ENCODE measurements at places on chromosomes 7 and 10.

GRCh38 chr10:101602761-101603398 lies 14.8 kb downstream of the DPCD start:
- peak; percentile 90 for DNase-seq

- no peak for DNase-seq
Observed at GRCh38 chr10:71201849-71202248, 10.5 kb upstream of the UNC5B start.

DNA sequence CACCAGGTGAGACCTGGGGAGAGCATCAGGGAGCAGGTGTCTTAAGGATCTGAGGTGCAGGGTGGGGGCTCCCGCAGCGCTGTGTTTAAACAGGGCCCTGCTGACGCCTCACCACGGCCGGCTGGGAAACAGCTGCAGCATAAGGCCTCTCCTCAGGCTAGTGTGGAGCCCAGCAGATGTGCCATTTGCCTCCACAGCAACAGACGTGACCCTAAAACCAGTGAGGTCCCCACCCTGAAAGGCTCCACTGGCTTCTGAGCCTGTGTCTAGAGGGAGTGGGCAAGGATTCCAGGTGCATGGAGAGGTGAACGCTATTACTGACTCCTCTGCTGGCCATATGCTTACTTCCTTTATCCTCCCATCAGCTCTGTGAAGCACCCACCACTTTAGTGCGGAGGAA lies 47.8 kb downstream of the SYPL1 start:
- DNase-seq = no peak

GRCh38 chr10:33109384-33109783 lies 151.4 kb upstream of the ITGB1 start:
- no peak for DNase-seq

DNA sequence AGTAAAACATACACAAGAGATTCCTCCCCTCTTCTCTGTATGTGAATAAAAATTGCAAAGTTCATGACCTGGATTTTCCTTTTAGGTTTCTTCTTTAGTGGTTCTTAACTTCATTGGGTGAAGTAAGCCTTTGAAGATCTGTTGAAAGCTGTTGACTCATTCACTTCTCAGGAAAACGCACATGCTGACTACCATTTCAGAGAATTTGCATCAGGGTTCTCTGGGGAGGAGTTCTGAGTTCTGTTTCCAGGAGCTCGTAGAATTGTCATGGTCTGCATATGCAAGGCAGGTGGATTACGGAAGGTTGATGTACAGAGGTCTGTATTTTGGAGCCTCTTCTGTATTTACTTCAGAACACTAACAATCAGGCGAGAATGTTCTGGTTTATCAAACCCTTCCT lies 962 bp upstream of the SLC26A4 start:
- DNase-seq = peak; percentile 40

- DNase-seq = no peak
Observed at GRCh38 chr7:49294611-49295010, 370.3 kb downstream of the CDC14C start.

DNA sequence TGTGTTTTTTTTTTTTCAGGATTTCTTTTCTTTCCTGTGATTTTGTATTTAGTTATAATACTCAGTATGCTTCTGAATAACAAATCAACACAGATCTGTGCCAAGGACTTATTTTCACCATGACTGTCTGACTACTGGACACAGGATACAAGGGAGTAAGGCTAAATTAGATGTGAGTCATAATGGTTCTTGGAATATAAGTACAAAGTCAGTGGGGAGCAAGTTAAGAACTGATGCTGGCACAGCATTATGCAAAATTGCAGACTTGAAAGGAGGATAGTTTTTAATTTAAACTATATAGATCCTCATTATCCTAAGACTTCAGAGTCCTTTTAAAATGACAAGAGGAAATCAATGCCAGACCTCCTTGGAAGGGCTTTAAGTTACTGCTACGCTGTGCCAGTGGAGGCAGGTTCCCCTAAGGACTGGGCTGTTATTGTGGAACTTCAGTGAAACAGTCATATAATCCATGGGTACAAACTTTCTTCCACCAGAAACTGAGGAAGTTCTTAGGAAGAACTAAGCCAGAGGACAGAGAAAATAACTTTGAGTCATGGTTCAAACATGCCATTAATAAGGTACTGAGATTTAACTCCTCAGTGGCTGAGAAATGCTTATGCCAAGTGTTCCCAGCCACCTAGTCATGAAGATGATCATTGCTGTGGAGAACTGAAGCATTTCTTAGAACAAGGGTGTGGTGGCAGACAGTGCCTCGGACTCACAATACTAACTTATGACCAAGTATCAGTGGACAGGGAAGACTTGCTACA lies 531.2 kb downstream of the HTR7 start:
- DNase-seq = no peak

DNA sequence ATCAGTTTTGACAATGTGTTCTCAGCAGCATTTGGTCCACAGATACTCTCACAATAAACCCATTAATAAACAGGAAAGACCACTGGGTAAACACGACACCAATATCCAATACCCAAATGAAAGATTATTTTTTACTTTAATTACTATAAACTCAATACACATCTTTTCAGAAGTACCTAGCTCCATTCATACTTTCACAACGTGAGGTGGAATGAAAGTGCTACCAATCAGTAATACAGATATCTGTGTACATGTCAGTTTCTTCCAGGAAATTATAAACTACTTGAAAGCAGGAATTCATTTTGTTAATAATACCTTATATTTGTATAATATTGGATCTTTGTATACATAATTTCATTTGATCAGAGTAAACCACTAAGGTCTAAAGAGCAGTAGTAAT lies 11.9 kb downstream of the CDK6 start:
- DNase-seq = no peak

DNA sequence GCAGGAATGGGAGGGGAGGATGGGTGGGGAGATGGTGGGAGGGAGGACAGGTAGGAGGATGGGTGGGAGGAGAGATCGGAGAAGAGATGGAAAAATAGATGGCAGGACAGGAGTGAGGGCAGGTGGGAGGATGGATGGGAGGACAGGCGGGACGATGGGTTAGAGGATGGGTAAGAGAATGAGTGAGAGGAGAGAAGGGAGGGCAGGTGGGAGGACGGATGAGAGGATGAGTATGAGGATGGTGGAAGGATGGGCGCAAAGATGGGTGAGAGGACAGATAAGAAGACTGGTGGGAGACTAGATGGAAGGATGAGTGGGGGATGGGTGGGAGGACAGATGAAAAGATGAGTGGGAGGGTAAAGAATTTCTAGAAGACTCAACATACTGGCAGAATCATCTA lies 438.6 kb downstream of the PLXNA4 start:
- no peak for DNase-seq

GRCh38 chr10:69044546-69044945 lies 43.4 kb upstream of the SRGN start:
- peak; percentile 78 for DNase-seq

GRCh38 chr7:119959811-119960210 lies 313.2 kb upstream of the KCND2 start:
- DNase-seq = no peak

DNA sequence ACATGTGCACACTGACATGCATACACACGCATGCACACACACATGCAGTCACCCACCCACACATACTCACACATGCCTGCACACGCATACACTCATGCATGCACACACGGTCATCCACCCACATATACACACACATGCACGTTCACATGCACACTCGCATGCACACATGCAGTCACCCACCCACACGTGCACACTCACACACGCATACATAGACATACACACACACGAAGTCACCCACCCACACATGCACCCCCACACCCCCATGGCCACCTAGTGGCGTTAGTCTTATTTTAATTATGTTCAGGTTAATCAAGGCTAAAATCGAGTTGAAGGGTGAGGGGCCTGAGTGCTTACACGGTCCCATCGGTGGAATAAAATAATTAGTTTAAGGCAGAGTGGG lies 96.8 kb downstream of the DNAJB6 start:
- peak; percentile 73 for DNase-seq

DNA sequence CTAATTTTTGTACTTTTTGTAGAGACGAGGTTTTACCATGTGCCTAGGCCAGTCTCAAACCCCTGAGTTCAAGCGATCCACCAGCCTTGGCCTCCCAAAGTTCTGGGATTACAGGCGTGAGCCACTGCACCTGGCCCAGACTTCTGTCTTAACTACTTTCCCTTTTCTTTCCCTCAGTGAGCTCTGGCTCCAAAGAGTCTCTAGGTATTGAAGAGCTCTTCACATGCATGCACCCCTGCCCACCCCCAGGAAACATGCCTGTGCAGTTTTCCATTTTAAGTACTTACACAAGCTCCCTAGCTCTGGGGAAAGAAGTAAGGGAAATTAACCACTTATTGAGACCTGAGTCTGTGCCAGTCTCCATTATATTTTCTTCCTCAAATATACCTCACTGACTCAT lies 2.0 kb downstream of the MYOZ1 start:
- DNase-seq = no peak

DNA sequence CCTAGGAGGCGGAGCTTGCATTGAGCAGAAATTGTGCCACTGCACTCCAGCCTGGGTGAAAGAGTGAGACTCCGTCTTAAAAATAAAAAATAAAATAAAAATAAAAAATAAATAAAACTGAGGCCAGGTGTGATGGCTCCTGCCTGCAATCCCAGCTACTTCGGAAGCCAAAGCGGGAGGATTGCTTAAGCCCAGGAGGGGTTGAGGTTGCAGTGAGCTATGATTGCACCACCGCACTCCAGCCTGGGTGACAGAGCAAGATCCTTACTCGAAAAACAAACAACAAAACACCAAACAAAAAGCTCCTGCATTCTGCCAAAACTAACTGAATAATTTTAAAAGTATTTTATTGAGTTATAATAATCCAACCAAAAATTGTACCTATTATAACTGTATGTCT lies 36.2 kb downstream of the AGAP4 start:
- DNase-seq = peak; percentile 15

DNA sequence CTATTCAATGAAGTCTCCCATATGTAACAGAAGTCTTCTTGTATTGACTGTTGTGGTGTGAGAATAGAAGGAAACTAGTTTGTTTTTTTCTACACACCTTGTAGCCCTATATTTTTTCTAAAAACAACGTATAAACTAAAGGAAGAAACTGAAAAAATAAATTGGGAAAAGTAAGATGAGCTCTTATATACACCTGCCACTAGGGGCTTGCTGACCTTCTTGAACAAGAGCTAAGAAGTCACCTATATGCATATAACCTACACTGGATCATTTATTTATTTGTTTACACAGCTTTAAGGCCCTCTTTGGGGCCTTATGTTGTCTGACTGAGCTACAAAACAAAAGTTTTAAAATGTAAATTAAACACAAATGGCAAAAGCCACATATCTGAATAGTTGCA lies 383.0 kb downstream of the HPSE2 start:
- peak; percentile 4 for DNase-seq

DNA sequence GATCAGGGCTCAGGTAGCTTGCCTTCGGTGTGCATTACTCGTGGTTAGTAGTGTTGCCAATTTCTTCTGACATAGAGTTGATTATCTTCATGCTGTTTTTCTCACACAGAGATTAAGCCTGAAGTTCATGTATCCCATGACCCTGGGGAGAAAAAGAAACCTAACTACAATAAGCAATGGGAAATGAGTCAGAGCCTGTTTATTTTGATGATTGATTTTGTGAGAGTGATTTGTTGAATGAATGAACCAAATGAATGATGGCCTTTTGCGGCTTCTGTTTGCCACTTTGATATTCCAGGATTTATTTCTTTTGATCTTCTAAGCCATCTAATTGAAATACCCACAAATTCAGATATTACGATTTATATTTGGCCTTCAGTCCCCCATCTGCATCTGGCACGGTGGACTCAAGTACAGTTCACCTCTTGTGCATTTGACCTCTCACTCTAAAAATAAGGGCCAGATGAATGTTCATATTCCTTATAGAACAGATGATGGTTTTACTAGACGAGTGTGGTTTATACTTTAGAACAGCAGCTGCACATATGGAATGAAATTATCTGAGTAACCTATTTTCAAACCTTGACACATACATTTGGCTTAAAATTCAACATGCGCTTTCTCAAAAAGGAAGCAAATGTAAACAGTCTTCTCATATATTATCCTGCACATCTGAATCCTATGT lies 110.7 kb downstream of the PLCE1 start:
- no peak for DNase-seq

- DNase-seq = peak; percentile 79
Observed at GRCh38 chr10:12130237-12130872, 878 bp downstream of the SEC61A2 start.

DNA sequence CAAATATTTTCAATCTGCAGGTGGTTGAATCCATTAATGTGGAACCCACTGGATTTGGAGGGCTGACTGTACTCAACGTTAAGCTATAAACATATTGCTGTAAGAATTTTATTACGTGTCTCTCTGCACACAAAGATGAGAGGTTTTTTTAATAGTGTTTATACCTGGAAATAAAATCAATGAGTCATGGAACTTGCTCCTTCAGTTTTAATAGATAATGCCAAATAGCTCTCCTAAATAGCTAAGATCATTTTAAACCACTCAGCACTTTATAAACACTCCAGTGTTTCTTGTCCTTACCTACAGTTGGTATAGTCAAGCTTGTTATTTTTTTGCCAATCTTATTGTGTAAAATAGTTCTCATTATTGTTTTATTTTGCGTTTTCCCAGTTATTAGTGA lies 455.6 kb upstream of the FZD8 start:
- no peak for DNase-seq

DNA sequence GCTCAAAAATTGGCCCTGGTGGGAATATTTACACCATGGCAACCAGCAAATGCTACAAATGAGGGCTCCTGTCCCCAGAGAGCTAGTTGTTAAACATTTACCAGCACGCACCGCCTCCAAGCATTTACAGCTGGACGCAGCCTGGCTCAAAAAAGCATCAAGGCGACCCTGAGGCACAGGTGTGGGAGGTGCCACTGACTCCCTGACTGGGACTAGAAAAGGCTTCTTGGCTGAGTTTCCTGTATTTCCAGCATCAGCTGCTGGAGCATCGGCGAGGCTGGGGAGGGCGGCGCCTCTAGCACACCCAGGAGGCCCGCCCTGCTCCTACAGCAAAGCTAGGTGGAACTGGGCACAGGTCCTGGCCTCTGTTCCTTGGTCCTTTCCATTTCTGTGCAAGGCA lies 43.5 kb upstream of the ZRANB1 start:
- DNase-seq = no peak

- DNase-seq = no peak
Observed at GRCh38 chr7:85713171-85713570, 526.3 kb upstream of the SEMA3D start.

Measured in NB4 (cell line).